ENCODE measurements at places on chromosomes 4 and X. TPM values are rescaled to one million over a fixed set of nuclear protein-coding genes. Genes with fewer than 3 reads are reported as not detected.

Gene MAGEB10
- total RNA-seq = not detected

Gene POU4F2
- not detected for total RNA-seq

DNA sequence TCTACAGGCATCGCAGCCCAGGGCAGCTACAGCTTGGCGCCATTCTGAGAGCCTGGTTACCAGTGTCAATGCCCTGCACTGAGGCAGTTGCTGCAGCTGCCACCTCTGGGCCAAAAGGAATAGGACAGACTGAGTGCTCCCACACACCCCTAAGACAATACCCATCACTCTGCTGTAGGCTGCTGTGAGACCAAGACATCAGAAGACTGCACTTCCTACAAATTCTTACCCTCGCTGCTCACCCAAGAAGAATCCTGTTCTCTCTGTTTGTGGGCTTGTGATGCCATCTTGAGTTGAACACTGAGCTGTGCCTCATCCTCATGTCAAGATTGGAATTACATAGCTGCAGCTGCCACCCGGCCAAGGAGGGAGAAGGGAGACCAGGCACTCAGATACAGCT is 1847.0 kb upstream of the PCDH10 start:
- DNase-seq = no peak

DNA sequence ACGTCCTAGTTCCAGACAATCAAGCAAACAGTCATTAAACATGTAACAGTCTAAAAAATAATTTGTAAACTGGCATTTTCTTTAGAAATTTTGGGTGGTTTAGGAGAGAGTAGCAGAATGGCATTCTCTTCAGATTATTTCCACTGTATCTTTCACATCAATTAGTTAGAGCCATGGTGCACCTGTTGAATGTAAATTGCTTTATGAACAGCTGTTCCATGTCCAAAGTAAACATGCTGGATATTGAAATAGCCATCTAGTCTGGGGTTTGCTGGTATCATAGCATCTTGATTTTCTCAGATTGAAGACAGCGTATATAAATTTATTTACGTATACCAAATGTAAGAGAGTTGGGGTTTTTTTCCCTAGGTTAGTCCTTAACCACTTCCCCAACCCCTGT is 143.6 kb downstream of the RCHY1 start:
- DNase-seq = no peak

DNA sequence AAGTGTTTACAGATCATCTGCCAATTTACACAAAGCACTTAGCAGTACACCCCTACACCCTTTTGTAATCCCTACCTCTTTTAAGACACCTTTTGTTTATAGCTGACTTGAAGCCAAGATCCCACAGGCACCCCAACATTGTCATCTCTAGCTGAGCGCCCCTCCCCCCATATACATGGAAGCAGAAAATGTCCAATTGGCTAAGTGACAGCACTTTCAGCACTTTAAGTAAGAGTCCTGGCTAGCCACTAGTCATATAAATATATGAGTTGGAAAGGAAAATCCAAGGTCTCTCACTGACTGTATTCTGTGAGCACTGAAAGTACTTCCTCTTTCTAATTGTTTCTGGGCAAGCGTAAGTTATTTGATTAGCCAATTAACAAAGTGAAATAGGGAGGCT is 108.2 kb downstream of the NSUN7 start:
- DNase-seq = no peak

DNA sequence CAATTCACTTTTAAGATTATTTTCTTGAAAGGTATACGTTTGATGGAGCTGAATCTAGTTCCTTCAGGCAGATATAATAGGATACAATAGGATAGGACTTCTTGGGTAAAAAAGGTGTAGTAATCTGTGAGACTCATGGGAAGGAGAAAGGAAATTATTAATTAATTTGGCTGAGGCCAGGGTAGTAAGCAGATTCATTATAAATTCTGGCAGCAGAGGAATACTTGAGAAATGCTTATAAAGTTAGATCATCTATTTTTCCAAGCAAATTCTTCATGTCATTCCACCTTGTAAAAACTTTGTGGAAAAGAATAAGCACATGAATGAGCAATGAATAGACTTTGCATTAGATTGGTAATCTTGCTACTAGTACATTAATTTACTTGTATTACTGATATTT is 46.9 kb downstream of the GYPE start:
- DNase-seq = no peak

Gene TRIM2
- not detected for total RNA-seq

GRCh38 chrX:136269921-136270320 is 18.7 kb upstream of the MAP7D3 start:
- no peak for DNase-seq

Gene CFAP47
- total RNA-seq = not detected

Measured in activated CD4-positive, alpha-beta T cell treated with anti-CD3 and anti-CD28 coated beads, Interleukin-2, amount 10 ng/mL, durations not matched to agents 24 days and 14 days (primary cell).